ENCODE measurements at places on chromosomes 5 and 9.

DNA sequence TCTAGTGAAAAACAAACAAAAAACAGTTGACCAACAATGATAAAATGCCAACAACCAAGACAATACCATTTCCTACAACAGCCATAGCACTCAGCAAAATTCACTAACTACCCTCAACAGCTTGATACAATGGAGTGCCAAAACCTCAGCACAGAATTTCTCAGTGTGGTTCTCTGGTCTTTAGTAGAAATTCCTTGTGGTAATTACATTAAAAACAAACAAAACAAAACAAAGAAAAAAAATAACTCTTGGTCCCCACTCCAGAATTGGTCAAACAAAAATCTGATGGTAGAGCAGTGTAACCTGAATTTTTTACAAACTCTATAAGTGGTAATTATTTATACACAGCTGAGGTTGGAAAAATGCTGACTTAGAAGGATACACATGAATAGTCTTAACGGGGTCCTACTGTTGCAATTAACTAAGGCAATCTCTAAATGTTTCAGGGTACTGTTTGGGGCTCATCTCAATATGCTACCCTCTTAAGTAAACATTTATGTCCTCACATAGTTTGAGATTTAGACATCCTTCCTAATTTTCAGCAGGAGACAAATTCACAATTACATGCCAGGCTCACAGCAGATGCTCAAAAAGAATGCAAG lies 13.8 kb downstream of the CSNK1A1 start:
- no peak for DNase-seq

DNA sequence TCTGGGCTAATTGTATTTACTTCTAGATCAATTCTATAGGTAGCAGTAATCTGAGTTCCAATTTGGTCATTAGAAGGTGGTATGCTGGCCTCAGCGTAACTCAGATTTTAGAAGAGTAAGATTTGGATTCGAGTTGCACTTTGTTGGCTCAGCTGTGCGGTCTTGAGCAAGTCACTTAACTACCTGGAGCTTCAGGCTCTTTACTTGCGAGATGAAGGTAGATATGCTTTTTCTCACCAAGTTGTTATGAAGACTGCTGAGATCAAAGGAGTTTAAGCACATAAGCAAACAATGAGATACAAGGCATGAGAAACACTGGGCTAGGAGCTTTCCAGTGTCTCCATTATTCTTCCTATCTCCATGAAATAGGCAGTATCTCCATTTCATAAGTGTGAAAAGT lies 133.8 kb upstream of the RANBP3L start:
- no peak for DNase-seq

GRCh38 chr9:104765138-104765537 lies 1.2 kb downstream of the NIPSNAP3B start:
- DNase-seq = no peak

DNA sequence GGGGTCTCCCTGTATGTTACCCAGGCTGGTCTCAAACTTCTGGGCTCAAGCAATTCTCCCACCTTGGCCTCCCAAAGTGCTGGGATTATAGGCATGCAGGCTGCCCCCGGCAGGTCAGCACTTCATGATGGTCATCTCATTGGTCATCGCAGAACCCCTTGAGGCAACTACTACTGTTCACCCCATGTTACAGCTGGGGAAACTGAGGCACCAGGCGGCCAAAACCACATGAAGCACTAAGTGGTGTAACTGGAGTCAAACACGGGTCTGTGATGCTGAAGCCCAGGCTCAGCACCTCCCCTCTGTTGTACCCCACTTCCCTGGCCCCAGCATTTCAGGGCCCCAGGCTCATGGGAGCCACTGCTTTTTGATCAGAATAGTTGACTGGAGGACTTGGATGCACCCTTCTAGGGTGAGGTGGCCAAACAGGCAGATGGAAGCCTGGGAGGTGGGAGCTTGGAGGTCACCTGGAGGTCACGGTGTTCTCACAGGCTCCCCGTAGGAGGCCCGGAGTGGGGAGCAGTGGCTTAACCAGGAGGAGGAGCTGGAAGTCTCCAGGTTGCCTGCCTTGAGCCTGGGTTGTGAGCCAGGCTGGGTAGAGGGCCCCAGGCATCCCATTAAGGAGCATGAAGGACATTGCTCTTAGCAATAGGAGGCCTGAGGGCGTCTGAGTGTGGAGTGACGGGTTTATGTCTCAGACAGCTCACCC lies 57.3 kb upstream of the RPL26L1 start:
- peak; percentile 39 for DNase-seq

- DNase-seq = no peak
Measured at GRCh38 chr5:104937598-104937997, 1375.0 kb upstream of the NUDT12 start.

DNA sequence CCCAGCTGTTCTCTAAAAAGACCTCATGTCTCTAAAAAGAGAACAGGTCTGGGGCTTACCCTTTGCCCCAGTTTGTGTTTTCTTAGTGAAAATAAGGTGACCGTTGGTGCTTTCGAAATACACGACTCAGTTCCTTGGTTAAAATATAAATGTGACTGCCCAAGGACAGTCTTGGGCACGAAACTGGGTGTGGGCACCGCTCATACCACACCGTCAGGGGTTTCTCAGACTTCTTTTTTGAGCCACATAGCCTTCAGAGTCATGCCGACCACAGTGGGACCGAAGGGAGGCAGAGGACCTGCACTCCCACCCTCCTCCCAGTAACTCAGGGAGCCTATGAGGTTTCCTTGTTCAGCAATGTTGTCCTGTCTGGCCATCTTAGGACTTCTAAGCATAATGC lies 6.5 kb downstream of the SNX18 start:
- DNase-seq = no peak

GRCh38 chr9:138078846-138079245 lies 201.3 kb downstream of the CACNA1B start:
- no peak for DNase-seq

- no peak for DNase-seq
Measured at GRCh38 chr5:128060644-128061385, 22.8 kb upstream of the SLC12A2 start.

GRCh38 chr5:58946230-58946629 lies 363.4 kb downstream of the RAB3C start:
- no peak for DNase-seq

DNA sequence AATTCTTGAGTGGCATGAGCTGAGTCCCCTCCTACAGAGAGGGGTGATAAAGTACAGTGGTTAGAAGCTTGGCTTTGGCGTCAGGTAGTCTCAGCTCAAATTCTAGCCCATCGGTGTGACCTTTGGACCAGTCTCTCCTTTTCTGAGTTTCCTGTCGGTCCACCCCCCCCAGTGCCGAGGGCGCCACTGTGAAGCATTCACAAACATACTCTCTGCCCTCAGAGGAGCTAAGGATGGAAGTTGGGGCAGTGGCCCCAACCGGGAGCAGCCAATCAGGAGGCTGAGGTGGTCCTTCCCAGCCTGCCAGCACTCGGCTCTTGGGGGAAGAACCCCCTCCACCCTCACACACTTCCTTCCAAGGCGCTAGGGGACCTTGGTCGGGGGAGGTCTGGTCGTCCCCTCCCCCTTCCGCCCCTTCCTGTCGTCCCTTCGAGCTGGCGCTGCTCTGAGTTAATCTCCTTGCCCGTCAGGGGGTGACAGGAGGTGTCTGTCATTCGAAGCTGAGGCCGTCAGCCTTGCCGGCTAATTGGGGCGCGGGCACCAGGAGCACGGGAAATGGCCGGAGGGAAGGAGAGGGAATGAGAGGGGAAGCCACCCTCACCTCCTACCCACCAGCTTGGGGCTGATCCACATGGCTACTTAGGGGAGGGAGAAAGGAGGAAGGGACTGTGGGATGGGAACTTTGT lies 53.0 kb downstream of the CXXC5 start:
- no peak for DNase-seq

DNA sequence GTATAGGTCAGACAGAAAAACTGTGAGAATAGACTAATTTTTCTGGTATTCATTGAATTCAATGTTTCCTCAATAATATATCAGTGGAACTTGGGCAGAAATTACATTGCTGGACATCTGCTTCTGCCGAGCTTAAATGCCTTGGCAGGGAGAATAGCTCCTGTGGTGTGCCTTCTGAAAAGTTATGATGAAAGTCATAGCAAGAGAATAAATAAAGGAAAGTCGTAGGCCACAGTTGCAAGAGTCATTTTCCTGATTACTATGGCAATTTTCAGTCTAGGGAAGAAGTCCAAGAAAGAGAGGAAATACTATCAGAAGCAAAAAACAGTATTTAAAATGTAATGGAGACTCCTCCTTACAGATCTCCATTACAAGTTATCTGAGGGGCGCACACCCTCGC lies 1596.1 kb upstream of the WWC1 start:
- no peak for DNase-seq

DNA sequence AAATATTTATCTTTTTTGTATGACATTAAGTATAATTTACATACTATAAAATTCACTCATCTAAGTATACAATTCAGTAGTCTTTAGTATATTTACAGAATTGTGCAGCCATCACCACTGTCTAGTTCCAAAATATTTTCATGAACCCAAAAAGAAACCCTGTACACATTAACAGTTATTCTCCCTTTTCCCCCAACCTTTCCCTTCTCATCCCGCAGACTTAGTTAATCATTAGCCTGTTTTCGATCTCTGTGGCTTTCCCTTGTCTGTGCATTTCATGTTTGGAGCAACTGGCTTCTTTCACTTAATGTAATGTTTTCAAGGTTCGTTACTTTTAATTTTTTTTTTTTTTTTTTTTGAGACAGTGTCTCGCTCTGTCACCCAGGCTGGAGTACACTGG lies 37.5 kb downstream of the MTREX start:
- DNase-seq = no peak

All from T47D (cell line).